ENCODE measurements at places on chromosomes 6 and 20.

- no peak for DNase-seq
These were observed 534 bp upstream of the EFCAB8 start for GRCh38 chr20:32858189-32858588.

GRCh38 chr6:11366934-11367637 is 134.6 kb upstream of the NEDD9 start:
- DNase-seq: no peak

GRCh38 chr6:167690931-167691330 is 135.8 kb upstream of the AFDN start:
- no peak for DNase-seq

DNA sequence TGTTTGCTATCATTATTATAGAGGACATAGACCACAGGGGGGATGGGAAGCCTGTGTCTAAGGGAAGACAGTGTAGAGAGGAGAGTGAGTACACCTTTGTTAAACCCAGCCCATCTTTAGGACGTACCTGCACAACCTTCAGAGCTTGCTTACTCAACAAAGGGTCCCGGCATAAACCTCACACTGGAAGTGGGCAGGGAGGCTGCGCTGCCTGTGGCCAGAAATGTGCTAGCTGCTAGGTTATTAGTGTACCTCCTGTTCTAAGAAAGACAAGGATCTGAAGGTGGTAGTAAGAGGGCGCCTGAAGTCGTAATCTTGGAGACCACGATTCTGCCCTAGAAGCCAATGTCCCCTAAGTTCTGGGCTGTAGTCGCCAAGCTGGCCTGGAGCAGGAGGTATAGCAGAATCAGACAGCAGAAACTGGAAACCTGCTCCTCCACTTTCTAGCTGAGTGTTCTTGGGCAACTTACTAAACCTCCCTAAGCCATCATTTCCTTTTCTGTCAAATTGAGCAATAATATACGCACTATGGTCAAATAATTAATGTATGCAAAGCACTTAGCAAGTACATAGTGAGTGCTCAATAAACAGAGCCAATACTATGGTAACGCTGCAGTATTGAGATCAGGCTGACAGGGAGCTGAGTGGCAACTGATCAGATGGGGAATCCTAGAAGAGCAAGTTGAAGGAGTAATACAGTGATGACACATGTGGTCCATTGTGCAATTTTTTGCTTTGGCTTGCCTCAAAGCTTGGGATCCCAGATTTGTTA is 16.8 kb upstream of the AKIRIN2 start:
- no peak for DNase-seq

DNA sequence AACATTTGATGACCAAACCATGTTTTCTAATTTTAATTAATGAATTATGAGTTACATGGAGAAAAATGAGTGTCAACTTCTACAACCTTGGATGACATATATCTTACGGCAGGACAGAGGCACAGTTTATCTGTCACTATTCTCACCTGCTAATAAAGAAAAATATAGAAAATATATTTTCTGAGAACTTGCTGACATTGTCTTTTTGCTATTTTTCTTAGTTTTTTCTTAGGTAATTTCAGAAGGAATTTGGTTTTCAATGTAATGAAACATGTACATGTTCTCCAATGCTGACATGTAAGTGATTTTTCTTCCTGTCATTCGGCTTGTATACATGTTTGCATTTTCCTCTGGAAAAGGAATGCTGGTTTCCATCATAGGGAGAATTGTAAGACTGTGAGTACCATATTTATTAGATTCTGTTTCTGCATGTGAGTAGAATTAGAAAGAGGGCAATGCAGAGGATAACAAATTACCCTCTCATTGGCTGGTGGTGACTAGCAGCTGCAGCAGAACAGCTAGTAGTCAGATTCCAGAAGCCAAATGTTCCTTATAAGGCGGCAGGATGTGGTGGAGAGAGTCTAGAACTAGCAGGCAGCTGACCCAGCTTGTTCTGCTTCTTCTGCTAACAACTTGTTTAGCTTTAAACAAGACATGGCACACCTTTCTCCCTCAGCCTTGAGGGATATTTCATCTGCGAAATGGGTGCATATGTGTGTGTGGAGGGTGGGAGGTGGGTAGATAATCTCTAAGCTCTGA is 132.8 kb upstream of the SPACA1 start:
- no peak for DNase-seq

DNA sequence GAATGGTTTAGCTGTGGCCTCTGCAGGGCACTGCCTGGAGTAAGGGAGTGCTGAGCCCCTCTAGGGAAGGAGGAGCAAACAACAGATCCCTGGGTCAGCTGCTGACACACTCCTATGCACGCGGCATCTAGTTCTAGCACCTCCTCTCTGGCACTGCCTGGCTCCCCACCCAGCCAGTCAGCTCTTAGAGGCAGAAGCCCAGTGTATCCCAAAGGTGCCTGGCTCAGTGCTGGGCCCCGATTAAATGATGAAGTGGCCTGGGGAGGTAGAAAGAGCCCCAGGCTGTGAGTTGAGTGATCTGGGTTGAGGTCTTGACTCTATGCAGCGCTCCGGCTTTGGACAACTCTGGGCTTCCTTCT is 7.6 kb upstream of the VEGFA start:
- no peak for DNase-seq

DNA sequence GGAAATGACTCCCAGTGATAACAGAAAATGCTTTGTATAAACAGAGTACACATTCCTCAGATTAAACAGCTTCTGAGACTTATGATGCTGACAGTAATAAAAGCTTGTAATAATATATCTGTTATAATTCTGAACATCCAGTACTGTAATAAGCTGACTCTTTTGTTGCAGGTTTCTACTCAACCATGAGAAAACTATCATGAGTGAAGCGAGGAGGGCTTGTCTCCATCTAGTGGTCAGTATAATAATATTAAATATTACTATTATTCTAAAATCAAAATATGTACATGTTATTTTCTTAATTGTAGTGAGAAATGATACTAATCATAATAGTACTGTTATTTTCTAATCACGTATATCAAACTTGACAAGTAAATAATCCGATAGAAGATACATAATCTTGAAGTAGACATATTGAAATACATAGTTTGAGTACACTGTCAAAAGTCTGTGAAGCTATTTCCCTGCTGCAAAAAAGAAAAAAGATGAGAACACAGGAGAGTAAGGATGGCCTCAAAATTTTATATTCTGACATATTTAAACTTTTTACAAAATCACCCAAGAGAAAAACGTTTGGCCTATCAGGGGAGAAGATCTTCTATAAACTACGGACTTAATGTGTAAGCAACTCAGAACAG is 183.1 kb downstream of the MOXD1 start:
- no peak for DNase-seq

GRCh38 chr6:3627956-3628835 is 123.3 kb downstream of the PXDC1 start:
- no peak for DNase-seq

DNA sequence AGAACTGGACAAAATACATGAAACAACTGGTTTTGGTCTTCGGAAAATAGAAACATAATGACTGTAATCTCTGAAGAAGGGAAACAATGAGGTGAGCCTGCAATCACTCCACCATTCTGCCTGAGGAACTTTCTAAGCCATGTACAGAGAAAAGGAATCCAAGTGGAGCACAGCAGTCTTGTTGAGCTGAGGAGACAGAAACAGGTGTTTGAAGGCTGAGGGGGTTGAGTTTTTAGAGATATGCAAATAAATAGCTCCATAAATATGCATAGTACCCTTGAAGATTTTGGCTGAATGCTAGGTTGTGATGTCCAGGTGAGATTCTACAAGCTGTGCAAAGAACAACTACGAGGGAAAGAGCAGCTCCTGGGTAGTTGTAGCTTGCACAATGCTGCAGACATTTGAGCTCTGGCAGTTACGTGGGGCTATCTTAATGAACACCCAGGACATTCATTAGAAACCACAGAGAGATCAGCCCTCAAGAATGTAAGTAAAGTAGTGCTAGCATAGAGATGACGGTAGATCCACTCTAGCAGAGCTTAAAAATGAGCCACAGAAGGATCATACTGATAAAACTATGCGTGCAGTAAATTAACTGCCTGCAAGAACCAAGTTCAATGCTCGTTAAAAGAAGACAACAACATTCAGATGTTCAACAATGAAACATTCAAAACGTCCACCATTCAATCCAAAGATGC is 24.3 kb downstream of the TUBB2B start:
- no peak for DNase-seq

All from T-helper 9 cell (primary cell).